ENCODE measurements at places on chromosomes 7 and 10.

- peak; percentile 73 for DNase-seq
Observed at GRCh38 chr10:70331486-70332268, 47.9 kb upstream of the NPFFR1 start.

GRCh38 chr7:47551668-47552440 is 30.1 kb downstream of the TNS3 start:
- DNase-seq = no peak

DNA sequence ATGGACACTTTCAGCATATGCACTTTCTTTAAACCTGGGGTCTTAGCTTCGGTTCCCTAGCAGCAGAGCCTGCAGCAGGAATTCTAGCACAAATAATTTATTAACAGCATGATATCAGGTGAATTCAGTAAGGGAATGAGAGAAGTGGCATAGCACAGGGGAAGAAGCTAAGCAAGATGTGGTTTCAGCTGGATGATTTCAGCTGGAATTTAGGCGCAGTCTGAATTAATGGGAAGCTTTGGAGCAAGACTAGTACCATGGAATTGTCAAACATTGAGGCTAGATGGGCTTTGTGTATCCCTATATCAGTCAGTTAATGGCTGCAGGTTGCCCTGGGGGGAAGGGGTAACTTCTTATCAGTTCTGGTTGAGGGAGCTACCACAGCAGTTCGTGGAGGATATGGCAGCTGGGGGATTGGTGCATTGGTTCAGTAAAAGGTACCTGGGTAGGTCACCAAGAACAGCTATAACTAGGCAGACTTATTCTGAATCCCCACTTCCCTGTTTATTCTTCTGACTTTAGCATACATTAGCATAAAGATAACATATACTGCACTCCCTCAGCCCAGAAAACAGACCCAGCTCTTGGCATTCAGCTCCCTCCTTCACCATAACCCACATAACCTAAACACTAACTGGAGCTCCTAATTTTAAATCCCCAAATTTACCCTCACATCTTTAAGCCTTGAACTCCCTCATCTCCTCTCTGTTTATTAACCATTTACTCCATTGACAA is 46.8 kb upstream of the NAMPT start:
- DNase-seq = no peak

GRCh38 chr7:152710153-152710442 is 34.2 kb upstream of the XRCC2 start:
- no peak for DNase-seq

DNA sequence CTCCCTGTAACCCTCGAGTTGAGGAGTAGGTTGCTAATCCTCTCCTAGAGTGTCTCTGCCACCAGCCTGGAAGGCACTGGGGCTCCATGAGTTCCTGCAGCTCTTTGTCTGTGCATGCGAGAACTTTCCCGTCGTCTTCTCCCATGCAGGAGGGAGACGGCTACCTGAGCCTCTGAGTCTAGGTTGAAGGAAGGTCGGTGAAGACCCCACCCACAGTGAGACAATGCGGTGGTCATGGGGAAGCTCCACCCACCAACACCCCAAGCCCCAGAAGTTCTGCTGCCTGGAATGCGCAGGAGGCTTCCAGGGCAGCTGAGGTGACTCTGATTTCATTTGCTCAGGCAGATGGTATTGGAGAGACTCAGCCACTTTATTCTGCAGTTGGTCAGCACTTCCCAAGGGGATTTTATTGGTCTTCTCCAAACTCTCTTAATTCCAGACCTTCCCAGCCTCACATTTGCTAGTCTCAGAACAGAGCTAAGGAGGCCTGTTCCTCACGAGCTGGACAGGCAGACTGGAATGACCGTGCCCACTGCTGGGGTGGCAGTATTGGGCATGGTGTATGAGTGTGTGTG is 36.5 kb downstream of the PTPRE start:
- DNase-seq = peak; percentile 42

DNA sequence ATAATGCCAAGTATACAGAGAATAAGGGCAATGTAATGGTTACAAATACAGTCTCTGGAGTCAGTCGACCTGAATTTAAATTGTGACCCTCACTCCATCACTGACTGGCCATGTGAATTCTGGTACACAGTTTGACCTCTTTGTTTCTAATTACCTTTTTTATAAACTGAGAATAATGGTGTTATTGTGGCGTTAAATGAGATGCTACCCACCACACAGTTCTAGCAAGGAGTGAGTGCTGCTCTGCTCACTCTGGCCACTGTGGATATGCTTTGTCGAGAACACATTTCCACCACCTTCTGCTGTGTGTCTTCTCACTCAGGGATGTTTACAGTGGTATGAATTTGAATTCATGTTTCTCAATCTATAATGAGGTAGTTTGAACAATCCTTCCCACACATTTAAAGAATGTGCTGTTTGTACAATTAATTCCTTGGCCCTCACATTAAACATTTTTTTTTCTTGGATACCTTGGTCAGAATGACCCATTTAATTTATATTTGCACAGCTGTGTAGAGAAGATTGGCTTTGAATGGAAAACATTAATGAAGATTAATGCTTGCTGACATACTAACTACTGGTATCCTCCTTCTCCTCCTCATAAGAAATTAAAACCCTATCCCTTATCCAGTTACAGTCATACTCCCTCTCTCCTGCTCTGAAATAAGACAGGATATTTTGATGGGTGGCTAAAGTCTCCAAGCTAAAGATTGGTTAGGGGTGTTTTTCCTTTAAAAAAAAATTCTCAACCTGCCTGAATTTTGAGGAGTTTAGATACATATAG is 42.4 kb downstream of the PLCE1 start:
- DNase-seq = no peak

GRCh38 chr10:116891208-116891607 is 41.9 kb downstream of the ENO4 start:
- no peak for DNase-seq

GRCh38 chr10:61951144-61951483 is 49.6 kb downstream of the ARID5B start:
- no peak for DNase-seq

All from ascending aorta (tissue), 2 donors.